Activated CD4-positive, alpha-beta T cell treated with anti-CD3 and anti-CD28 coated beads, Interleukin-2, amount 10 ng/mL, durations not matched to agents 24 days and 14 days (primary cell): ENCODE measurements at places on chromosomes 1 and 21.

GRCh38 chr1:15640667-15641066 lies 23.4 kb downstream of the DDI2 start:
- DNase-seq = no peak

- DNase-seq = no peak
Measured at GRCh38 chr1:224820341-224820740, 109.1 kb upstream of the DNAH14 start.

GRCh38 chr1:161039546-161039945 lies 782 bp upstream of the TSTD1 start:
- DNase-seq = no peak

GRCh38 chr1:231419738-231420298 lies 2.3 kb downstream of the EGLN1 start:
- DNase-seq = peak; percentile 62

- DNase-seq = no peak
Measured at GRCh38 chr21:37199057-37199924, 67.8 kb downstream of the VPS26C start.

- DNase-seq = no peak
Measured at GRCh38 chr1:201551877-201552731, 13.2 kb downstream of the NAV1 start.

DNA sequence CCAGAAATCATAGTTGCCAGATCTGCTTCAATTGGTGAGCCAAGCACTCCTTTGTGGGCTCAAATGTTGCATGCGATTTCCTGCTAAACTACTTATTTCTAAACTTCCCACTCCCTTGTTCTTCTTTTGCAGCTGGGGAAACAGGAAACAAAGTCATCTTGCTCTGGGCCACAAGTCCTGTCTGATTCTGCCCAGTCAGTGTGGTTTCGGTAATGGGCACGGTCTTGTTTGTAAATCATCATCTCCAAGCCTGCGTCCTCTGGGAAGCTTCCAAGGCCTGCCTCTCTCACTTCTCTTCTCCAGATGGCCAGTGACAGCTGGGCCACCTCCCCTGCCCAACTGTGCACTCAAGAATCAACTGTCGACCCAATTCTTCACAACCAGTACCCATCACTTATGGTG lies 4.4 kb downstream of the S100A8 start:
- no peak for DNase-seq

DNA sequence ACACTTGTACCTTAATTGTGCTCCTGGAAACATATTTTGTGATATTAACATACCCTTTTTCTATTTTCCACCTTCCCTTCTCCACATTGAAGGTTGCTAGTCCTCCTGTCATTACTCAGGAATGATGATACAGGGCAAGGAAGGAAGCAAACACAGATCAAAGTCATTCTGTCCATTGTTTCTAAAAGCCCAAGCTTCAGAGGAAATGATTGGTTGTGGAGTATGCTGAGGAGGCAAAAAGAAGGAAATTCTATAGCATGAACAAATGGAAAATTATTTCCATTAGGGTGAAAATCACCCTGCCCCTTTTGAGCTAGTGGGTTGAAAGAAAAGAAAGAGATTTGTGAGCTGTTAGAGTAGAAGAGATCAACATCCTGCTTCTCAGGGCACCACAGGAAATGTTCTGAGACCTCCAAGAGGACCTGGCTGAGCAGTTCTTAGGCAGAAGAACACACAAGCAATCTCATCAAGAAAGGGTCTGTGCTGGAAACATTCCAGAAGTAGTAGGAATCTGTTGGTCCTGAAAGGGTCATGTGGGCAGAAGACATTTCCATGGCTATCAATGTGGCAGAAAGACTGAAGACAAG lies 29.0 kb upstream of the PRRX1 start:
- DNase-seq = no peak
